Mucosa of descending colon (tissue), 3 donors: ENCODE measurements at places on chromosomes 12 and 14. TPM values are rescaled to one million over a fixed set of nuclear protein-coding genes. Genes with fewer than 3 reads are reported as not detected.

Gene DBX2
- total RNA-seq = not detected

Gene MYO1H
- total RNA-seq = 0.41 TPM

GRCh38 chr12:80941916-80942315 is 4.2 kb upstream of the LIN7A start:
- no peak for DNase-seq

Gene MEG3
- total RNA-seq = 16.4 TPM

- no peak for DNase-seq
Measured at GRCh38 chr14:90445011-90445410, 48.2 kb downstream of the CALM1 start.

DNA sequence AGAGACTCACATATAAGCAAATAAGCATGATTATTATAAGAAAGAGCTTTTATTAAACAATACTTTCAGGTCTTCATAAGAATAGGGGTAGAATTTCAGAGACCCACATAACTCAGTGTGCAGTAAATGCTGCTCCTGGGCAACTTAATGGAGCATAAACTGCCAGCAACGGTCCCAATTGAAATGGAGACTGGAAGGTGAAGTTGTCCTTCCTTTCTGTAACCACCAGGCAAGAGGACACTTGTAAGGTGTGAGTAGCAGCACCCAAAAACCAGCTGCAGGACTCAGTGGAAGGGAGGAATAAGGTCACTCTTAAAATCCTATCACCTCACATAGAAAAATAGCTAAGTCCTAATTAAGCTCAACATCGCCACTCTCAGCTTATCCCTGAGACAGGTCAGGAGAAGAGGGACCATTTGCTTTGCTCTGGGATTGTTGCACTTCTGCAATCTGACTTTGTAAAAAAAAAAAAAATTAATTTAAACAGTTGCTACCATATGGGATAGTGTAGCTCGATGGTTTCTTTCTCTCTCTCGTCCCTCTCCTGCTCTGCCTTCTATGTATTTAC is 22.7 kb upstream of the LTA4H start:
- DNase-seq = no peak

Gene OR6C74
- not detected for total RNA-seq
